ENCODE measurements at places on chromosomes 11 and 22.

GRCh38 chr22:36860821-36861659 is at the start of gene NCF4:
Gene NCF4, plus strand, starts transcription at chr22:36861006. Its CDS starts 166 bp downstream, at chr22:36861172.
- ATAC-seq = peak; percentile 87

GRCh38 chr11:117970400-117971024 is 15.7 kb upstream of the IL10RA start:
- ATAC-seq = peak; percentile 47

- no peak for ATAC-seq
These were observed 316.2 kb downstream of the SOX6 start for GRCh38 chr11:16040151-16040550.

GRCh38 chr11:47599902-47600301 is 5.7 kb upstream of the C1QTNF4 start:
- no peak for ATAC-seq

DNA sequence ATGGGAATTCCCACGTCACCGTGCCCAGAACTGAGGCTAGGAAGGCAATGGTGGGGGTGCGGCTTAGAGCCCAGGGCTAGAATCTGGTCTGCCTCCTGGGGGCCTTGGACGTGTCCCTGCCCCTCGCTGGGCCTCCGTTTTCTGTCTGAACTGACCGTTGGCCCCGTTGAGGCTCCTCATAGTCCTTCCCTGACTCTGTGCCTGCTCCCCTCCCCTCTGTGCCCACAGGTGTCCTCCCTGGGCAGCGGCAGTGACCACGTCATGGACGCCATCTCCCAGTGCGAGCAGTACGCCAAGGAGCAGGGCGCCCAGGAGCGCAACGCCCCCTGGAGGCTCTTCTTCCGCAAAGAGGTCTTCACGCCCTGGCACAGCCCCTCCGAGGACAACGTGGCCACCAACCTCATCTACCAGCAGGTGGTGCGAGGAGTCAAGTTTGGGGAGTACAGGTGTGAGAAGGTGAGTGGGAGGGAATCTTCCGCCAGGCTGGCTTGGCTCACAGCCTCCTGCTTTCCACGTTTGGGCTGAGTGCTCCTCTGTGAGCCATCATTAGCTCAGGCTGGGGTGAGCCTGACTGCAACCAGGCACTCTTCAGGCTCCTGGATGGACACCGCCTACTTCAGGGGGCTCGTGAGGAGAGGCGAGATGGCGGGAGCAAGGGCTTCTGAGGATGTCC is 63.9 kb downstream of the MYO7A start:
- peak; percentile 58 for ATAC-seq

DNA sequence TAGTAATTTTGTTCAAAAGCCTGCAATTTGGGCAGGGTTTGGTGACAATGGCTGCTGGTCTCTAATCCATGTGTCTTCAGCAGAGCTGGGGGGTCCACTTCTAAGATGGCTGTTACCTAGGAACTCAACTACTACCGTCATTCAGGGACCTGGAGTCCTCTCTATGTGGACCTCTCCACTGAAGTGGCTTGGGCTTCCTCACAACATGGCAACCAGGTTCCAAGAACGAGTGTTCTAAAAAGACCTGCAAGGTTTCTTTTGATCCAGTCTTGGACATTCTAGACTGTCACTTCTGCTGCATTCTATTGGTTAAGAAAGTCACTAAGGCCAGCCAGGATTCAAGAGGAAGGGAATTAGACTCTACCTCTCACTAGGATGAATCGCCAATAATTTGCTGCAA is 387.0 kb downstream of the NXPE2 start:
- ATAC-seq = no peak

DNA sequence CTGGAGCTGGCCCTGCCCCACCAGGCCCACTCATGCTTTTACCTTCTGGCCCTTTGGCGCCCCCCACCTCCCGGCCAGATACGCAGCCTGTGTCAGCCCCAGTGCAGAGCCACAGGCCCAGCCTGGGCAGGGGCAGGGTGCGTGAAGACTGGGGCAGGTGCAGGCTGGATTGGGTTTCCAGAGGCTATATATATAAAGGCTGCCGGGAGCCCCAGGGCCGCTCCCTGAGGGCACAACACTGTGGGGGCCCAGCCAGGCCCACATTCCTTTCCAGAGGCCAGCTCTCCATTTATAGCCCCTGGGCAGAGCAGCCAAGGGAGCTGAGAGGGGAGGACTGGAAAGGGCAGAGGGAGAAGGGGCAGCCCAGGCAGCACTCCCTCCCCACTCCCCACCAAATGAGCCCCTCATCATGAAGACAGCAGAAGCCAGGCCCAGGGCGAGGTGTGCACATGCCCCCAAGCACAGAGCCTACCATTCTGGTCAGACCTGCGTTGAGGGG is 5.0 kb upstream of the MYOD1 start:
- no peak for ATAC-seq

GRCh38 chr11:1005928-1006327 is 30.6 kb downstream of the MUC6 start:
- no peak for ATAC-seq

- ATAC-seq = no peak
These were observed 12.0 kb upstream of the LAYN start for GRCh38 chr11:111528557-111528956.

- no peak for ATAC-seq
These were observed 901.2 kb downstream of the METTL15 start for GRCh38 chr11:29009426-29009825.

GRCh38 chr22:47762141-47762540 is 999.7 kb downstream of the TBC1D22A start:
- no peak for ATAC-seq

DNA sequence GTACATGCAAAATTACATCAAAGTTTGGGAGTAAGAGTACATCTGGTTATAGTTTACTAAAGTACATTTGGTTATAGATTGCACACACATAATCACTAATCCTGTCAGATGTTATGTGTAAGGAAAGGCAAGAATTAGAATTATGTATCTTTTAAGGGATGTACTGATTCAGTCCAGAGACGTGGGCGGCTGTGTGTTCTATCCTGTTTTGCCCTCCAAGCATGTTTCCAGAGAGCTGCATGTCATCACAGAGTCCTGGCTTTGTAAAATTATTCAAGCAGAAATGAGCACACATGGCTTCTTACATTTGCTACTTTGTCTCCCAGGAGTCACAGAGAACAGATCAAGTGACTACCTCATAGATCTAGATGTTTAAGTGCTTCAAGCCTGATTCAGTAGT is 33.2 kb upstream of the CEP126 start:
- no peak for ATAC-seq

DNA sequence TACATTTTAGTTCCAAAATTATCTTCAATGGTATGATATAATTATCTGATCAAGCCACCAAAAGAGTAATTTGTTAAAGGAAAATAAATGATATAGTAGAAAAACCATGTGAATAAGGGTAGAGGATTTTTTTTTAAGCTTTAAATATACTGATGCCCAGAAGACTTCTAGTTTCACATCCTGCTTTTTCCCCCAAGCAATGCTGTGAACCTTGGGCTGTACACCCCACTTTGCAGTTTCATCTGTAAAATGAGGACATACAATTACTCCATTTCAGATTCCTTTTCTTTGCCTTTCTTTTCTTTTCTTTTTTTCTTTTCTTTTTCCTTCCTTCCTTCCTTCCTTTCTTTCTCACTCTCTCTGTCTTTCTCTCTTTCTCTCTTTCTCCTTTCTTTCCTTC is 1125.4 kb downstream of the DLG2 start:
- peak; percentile 59 for ATAC-seq

- ATAC-seq = no peak
These were observed 18.3 kb downstream of the FAR1 start for GRCh38 chr11:13686776-13687175.

GRCh38 chr22:27686534-27686933 is 115.0 kb downstream of the MN1 start:
- no peak for ATAC-seq

DNA sequence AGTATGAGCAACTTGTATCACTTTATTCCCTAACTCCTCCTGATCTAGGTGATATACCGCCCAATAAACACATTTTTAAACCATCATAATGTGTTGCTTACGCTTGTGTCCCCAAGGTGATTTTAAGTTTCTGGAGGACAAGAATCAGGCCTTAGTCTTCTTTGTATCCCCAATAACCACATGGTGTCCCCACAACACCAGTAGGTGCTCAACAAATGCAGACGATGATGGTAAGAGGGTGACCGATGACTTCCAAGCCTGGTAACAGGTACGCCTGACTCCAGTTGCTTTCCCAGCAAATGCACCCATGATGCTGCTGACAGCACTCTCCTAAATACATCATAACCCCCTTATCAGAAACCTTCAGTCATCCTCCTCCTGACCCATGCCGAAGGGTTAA is 64.2 kb downstream of the EFCAB6 start:
- no peak for ATAC-seq

- ATAC-seq = no peak
These were observed 1.4 kb downstream of the PRR14L start for GRCh38 chr22:31748490-31748889.

DNA sequence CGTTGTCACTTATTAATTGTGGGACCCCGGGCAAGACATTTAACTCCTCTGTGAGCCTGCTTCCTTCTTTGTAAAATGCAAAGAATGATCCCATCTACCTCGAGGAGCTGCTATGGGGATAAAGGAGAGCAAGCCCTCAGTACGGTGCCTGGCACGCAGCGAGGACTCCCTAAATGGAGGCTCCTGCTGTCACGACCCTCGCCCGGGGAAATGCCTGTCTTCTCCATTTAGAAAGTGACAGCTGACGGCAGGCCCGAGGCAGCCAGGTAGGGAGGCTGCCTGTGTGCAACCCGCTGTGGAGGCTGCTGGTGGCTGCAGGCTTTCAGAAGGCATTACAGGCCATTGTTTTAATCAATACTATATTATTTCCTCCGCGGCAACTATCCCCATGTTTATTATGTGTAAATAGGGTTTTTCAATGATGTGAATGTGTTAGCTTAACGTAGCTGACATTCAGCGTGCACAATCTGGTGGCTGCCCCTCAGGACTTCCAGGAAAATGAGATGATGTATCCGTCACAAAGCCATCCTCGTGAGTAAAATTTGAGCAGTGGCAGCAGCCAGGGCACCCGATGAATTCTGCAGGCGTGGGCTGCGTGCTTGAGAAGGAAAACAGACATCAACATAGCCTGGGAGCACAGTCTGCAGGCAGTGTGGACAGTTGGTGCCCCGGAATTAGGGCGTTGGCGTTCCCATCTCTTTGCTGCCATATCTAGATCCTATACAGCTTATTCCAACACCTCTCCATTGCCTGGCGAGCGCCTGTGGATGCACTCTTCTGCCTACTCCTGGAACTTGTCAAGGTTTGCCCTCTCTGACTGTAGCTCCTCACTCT is 228.3 kb downstream of the ST3GAL4 start:
- no peak for ATAC-seq

- ATAC-seq = no peak
These were observed 35.6 kb downstream of the KCNC1 start for GRCh38 chr11:17770048-17770652.

DNA sequence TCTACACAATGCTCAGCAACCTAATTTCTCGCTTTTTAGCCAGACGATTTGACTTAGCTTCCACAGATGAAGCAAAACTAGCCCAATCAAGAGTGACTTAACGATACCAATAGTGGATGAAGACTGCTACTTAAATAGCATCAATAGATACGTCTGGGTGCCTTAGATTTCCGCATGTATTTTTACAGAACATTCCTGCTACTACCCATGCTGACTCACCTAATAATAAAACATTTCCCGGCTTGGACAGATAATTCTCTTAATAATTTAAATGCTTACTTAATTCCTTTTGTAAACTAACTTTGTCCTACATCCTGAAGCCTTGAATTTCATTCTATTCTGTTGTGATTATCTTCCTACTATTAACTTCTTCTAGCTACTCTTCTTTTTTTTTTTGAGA is 5.2 kb upstream of the LAYN start:
- no peak for ATAC-seq

DNA sequence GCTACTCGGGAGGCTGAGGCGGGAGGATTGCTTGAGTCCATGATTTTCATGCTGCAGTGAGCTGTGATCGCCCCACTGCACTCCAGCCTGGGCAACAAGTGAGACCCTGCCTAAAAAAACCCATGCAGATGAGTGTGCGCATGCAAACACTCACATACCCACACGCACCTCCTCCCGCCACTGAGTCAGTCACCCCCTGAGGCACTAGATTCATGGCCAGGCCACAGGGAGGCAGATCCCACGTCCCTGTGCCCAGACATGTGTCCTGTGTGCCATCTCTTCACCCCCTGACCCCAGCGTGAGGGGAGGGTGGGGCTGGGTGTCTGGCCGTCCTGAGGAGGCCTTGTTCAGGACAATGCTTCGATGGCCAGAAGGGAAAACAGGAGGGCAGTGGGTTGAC is 15.5 kb downstream of the RELT start:
- ATAC-seq = no peak

DNA sequence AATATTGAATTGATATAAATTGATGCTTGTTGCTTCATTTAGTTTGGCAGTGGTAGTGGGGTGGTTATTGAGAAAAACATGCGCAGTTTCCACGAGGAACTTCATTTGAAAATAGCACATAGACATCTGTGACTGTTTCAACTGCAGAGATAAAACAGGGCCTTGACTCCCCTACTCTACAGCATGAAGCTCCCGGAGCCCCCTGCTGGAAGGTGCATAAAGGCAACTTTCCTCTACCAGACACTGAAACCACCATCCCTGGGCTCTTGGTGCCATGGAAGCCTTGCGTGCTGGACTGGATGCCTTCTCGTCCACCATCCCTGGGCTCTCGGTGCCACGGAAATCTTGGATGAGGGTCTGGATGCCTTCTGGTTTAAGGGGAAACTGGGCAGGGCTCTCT is 195.9 kb downstream of the CSNK2A3 start:
- ATAC-seq = no peak

DNA sequence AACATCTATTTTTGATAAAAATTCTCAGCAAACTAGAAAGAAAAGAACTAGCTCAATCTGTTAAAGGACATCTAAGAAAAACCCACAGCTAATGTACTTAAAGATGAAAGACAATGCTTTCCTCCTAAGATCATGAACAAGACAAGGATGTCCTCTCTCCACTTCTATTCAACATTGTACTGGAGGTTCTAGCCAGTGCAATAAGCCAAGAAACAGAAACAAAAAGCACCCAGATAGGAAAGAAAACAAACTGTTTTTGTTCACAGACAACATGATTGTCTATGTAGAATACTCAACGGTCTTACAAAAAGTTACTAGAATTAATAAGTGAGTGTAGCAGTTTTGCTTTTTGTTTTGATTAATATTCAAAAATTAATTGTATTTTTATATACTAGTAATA is 7.8 kb downstream of the CD3D start:
- ATAC-seq = no peak

GRCh38 chr11:103920933-103921332 is 115.5 kb upstream of the DDI1 start:
- ATAC-seq = no peak

GRCh38 chr11:72553706-72554105 is 119.4 kb upstream of the CLPB start:
- ATAC-seq = no peak

GRCh38 chr11:73554671-73555320 is 43.1 kb downstream of the FAM168A start:
- no peak for ATAC-seq

DNA sequence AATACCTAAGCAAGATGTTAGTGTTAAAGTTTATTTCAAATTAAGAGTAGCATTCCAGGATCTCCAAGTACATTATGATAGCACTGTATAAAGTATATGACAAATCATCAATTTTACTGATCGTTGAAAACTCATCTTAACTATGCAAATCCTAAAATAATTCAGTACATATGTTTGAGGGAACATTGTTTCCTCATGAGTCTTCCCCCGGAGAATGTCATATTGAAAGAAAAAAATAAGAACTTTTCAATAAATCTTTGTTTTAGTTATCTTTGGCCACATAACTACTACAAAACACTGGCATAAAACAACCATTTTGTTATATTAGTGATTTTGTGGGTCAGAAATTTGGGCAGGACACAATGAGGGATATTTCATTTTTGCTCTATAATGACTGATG is 135.4 kb downstream of the METTL15 start:
- no peak for ATAC-seq

Measured in stimulated activated memory B cell treated with anti-CD40 and anti-IgM and Interleukin-4, amounts not matched to agents 10 μg/mL and 1 μg/mL and 100 μg/mL, for 72 hours (primary cell).